ENCODE measurements at places on chromosomes 4 and X.

DNA sequence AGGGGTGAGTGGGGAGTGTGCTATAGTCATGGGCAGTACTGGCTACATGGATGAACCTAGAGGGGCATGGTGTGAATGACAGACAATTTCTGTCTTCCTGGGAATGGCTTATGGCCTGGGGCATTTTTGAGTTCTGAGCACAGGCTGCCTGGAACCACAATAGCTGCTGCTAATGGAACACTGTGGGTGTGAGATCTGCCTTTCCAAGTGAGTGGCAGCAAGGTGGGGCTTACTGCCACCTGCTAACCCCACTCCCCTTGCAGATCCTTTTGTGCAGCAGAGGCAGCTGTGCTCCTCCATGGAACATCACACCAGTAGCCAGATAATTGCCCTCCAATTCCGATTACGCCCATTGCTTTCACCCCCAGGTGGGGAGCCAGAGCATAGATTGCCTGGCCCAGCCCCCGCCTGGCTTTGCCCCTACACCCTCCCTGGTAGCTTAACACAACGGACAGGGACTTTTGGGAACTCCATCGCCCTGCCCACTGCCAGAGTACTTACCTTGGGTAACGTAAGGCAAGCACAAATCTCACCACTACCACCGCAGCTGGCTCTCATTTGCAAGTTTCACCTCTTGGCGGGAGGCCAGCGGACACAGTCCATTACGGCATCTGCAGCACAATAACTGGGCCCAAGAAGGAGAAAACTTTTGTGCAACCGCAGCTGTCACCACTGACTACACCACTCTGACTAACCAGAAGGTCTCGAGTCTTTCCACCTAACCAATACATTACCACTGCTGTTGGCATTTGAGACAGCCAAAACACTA is 421.2 kb upstream of the NWD2 start:
- no peak for DNase-seq

DNA sequence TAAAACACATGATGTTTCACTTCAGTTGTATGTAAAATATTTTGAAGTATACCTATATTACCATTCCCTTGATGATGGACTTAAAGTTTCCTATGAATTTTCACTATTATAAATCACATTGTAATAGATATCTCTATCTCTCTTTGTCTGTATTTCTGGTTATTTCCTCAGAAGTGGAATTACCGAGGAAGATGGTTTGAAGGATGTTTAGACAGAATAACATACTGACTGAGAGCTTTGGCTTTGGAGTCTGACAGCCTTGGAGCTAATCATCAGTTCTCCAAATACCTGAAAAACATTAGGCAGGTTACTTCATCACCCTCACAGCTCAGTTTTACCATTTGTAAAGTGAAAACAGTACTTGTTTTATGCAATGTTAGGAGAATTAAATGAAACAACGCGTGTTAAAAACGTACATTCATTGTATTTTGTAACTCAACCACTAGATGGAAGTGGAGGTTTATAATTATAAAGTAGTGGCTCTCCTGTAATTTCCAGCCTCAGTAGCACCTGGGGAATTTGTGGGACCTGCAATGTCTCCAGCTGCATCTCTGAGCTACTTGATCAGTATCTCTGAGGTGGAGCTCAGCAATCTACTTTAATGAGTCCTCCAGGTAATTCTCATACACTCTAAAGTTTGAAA is 14.3 kb downstream of the JCHAIN start:
- no peak for DNase-seq

GRCh38 chr4:53764761-53765490 is 173.6 kb upstream of the LNX1 start:
- no peak for DNase-seq

GRCh38 chr4:119310826-119311225 is 11.1 kb downstream of the FABP2 start:
- DNase-seq, result no peak

Data from NCI-H1930 (cell line).